ENCODE measurements at places on chromosomes 12 and 14. TPM values are rescaled to one million over a fixed set of nuclear protein-coding genes. Genes with fewer than 3 reads are reported as not detected.

The FAM90A1 gene
- polyA plus RNA-seq = 0.12 TPM

The AQP6 gene
- not detected for polyA plus RNA-seq

The CEP170B gene
- not detected for polyA plus RNA-seq

The PYGL gene
- not detected for polyA plus RNA-seq

The LBHD2 gene
- polyA plus RNA-seq = not detected

The IL22 gene
- not detected for polyA plus RNA-seq

The TRHDE gene
- not detected for polyA plus RNA-seq

The OASL gene
- polyA plus RNA-seq = 21.2 TPM

The RPGRIP1 gene
- polyA plus RNA-seq = not detected

The BEST3 gene
- polyA plus RNA-seq = not detected

The STYK1 gene
- 2.1 TPM for polyA plus RNA-seq

The MYO1H gene
- not detected for polyA plus RNA-seq

Measured in CD8-positive, alpha-beta memory T cell (primary cell).